ENCODE measurements at places on chromosomes 4 and X.

- H3K4me1 ChIP-seq, result no peaks in the 10 kb centered on the region
- no peak overlapping the region for H3K4me3 ChIP-seq
- no peaks in the 10 kb centered on the region for H3K27me3 ChIP-seq
- no peak for DNase-seq
- H3K36me3 ChIP-seq, result no peaks in the 10 kb centered on the region
Measured at GRCh38 chr4:82247629-82248028, 126.2 kb downstream of the HNRNPD start.

DNA sequence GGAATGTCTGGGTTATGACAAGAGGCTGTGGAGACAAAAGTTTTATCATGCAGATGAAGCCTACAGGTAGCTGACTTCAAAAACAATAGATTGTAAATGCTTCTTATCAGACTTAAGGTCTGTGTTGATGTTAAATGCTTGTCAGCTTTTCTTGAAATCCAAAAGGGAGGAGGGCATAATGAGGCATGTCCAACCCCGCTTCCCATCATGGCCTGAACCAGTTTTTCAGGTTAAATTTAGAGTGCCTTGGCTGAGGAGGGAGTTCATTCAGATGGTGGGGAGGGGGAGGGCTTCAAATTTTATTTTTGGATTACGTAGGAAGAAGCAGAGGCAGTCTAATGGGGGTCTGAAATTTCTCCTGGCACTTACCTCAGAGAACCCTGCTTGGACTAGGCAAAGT is 207.7 kb upstream of the HDX start:
- H3K4me3 ChIP-seq, result no peak overlapping the region
- no peak overlapping the region for H3K27ac ChIP-seq
- H3K4me1 ChIP-seq, result no peaks in the 10 kb centered on the region
- H3K36me3 ChIP-seq, result no peaks in the 10 kb centered on the region

- no peak overlapping the region for H3K4me3 ChIP-seq
- H3K36me3 ChIP-seq, result no peaks in the 10 kb centered on the region
- H3K27ac ChIP-seq, result no peak overlapping the region
- H3K4me1 ChIP-seq, result peaks cover 22% of the 10 kb centered on the region
- no peaks in the 10 kb centered on the region for H3K27me3 ChIP-seq
Measured at GRCh38 chr4:38178392-38178995, 218.3 kb downstream of the PTTG2 start.

DNA sequence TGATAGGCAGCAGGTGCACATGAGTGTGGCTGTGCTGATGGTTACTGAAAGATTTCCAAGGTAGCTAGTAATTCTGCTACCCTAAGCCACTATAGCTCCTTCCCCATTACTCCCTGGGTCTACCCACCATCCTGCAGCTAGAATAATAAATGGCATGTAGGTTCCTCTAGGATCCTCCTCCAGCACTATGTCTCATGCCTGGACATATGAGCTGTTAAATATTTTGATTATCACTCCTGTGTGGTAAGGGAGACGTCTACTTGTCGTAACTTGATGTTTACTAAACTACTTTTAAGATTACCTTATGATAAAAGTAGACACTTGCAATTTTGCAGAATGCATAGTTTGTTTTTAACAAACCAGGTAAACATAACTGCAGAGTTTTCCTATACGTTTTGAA is 35.5 kb downstream of the TET2 start:
- H3K27ac ChIP-seq, result no peak overlapping the region
- peaks cover 4% of the 10 kb centered on the region for H3K4me1 ChIP-seq
- DNase-seq, result no peak
- no peaks in the 10 kb centered on the region for H3K27me3 ChIP-seq
- no peak overlapping the region for H3K4me3 ChIP-seq
- no peaks in the 10 kb centered on the region for H3K36me3 ChIP-seq

GRCh38 chr4:70544279-70544868 is 26.0 kb downstream of the AMTN start:
- DNase-seq, result no peak
- no peak overlapping the region for H3K4me3 ChIP-seq
- H3K4me1 ChIP-seq, result no peaks in the 10 kb centered on the region

- H3K4me1 ChIP-seq, result no peaks in the 10 kb centered on the region
- H3K27ac ChIP-seq, result no peak overlapping the region
- peak; percentile 21 for DNase-seq
- no peak overlapping the region for H3K4me3 ChIP-seq
- no peaks in the 10 kb centered on the region for H3K27me3 ChIP-seq
Measured at GRCh38 chrX:69093960-69094871, 71.0 kb downstream of the PJA1 start.

GRCh38 chr4:80173841-80174240 is 23.5 kb upstream of the PRDM8 start:
- peak overlapping the region; percentile 2 for H3K4me3 ChIP-seq
- H3K4me1 ChIP-seq, result peaks cover 43% of the 10 kb centered on the region
- no peak for DNase-seq
- H3K27me3 ChIP-seq, result no peaks in the 10 kb centered on the region

DNA sequence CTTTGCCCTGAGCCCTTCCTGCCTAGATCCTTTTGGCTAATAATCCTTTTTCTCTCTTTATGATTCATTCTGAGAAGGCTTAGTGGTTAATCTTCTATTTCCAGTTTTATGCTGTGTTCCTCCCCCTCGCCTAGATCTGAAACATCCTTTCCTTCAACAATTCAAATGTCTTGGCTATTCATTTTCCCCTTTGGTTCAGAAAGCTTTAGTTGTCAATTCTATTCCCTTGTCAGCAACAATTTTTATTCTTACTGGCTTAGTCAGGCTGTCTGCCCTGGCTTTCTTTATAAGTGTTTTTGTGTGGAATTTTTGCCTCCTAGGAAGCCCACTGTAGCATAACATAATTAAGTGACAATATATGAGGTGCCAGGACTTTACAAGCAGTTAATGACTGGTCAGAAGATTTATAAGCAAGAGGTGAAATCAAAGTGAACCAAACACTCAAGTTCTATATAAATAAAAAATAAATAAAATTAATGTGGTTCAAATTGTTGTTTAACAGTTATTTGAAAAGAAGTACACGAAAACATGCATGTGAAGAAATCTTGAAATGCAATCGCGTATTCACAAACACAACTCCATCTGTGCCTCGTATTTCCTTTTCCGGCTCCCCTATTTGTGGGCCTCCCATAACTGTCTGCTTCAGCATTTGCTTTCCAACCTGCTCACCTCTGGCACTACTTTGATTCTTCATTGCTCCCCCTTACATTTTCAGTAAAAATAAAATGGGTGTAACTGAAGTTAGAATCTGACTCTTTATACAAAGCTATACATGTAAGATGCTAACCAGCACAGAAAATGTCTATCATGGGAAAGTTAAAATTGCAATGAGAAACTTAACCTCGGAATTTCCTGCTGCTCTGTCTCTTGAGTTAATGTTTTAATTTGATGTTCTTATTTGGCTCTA is 235.4 kb downstream of the SPRY1 start:
- no peak overlapping the region for H3K27ac ChIP-seq
- H3K4me1 ChIP-seq, result no peaks in the 10 kb centered on the region
- no peak overlapping the region for H3K4me3 ChIP-seq
- no peak for DNase-seq
- H3K27me3 ChIP-seq, result no peaks in the 10 kb centered on the region

DNA sequence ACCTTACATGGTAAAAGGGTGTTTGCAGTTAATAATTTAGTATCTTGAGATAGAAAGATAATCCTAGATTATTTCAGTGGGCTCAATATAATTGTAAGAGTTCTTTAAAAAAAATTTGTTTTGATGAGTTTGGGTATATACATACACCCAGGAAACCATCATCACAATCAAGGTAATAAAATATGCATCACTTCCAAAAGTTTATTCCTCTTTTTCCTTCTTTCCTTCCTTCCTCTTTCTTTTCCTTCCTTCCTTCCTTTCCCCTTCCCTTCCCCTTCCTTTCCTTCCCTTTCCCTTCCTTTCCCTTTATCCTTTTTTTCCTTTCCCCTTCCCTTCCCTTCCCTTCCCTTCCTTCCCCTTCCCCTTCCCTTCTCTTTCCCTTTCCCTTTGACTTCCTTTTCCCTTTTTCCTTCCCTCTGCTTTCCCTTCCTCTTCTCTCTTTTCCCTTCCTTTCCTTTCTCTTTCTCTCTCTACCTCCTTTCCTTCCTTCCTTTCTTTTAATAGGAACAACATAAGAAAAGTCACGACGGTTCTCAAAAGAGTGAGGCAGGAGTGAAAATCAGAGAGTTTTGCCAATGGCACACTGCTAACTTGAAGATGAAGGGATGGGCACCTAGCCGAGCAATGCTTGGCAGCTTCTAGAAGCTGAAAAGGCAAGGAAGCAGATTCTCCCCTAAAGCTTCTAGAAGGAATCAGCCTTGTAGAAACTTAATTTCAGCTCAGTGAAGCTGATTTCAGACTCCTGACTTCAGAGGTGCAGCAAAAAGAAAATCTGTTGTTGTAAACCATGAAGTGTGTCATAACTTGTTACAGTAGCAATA is 2050.2 kb upstream of the AGA start:
- H3K4me3 ChIP-seq, result no peak overlapping the region
- H3K36me3 ChIP-seq, result no peaks in the 10 kb centered on the region
- no peak overlapping the region for H3K27ac ChIP-seq
- DNase-seq, result no peak
